ENCODE measurements at places on chromosomes 7 and 10.
A peak's percentile ranks its signal among the peaks of the same experiment; 100 is the strongest.

DNA sequence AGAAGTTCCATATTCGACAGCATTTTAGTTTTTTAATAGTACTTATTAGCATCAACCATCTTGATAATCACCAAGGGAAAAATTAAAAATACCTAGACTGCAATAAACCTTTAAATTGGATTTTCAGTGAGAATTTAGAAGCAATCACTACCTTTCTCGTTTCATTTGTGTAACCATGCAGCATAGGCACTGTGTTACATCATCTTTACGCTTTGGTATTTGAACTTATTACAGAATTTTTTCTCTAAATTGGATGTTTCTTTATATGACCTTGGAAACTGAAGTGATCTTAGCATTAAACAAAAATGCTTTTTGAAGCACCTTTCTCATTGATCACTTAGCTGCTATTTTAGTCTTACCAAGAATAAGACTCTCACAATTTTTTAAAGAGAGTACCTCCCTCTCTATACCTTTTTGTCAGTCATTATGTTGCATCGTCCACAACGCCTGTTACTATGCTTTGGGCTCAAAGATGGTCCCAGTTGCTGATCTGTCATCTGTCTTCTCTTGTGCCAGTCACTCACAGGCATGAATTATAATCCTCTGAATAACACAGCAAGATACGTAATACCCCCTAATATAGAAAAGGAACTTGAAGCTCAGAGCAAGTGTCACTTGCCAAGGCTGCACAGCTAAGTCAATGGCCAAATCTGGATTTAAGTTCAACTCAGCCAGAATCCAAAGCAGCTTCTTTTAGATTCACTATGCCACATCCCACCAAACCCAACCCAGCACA lies 19.6 kb upstream of the ASCC1 start:
- no peak for DNase-seq

- DNase-seq, result peak; percentile 22
Observed at GRCh38 chr7:95865716-95866371, 93.5 kb downstream of the DYNC1I1 start.

DNA sequence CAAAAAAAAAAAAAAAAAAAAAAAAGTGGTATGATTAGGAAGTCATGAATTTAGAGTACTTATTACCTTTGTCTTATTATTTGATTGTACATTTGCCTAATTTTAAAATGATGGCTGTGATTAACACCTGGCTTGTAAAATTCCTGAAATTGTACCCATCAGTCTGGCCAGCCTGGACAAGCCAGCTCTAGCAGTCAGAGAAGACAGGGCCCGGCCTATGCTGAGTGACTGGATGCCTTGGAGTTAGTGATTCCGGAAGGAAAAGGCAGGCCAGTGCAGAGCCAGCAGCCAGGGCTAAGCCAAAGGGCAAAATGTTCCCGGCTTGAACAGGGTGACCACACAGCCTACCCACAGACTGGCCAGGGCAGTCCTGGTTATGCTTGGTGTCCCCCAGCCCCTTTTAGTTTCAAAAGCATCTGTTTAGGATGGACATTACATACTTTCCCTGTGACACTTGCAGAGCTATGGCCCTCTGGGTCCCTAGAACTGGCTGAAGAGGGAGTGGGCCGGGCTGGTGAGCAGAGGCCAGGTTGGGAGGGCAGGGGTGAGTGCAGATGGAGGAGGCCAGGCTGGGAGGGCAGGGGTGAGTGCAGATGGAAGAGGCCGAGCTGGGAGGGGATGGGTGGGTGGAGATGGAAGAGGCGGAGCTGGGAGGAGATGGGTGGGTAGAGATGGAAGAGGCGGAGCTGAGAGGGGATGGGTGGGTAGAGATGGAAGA lies 61.7 kb downstream of the PROSER2 start:
- no peak for DNase-seq

DNA sequence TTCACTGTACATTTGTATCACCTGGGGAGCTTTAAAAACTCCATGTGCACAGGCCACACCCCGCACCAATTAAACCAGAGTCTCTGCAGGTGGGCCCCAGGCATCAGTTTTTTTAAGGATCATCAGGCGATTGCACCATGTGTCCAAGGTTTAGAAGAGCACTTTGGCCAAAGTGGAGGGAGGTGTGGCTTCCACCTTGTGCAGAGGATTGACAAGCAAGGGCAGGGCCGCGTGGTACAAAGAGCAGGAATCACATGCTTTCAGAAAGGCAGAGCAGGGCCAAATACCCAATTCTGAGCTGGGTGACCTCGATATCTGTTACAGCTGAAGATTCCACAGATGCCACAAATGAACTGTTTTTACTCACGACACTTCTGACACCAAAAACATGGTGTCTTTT lies 52.4 kb downstream of the NOC3L start:
- no peak for DNase-seq

DNA sequence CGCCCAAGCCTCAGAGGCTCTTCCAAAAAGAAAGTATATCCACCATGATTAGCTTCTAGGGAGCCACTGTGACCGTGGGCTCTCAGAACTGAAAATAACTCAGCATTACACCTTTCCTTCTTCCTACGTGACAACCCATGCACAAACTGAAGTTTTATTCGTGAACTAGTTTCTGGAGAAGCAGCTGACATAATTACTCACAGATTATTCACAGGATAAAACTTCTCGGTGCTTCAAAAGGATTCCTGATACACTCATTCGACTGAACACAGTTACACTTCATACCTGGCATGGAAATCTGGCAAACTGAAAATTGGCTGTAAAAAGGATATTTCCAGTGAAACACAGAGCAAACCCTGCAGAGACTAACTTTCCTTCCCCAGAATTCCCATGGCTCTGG lies 139.2 kb upstream of the PTER start:
- no peak for DNase-seq

GRCh38 chr7:131879424-131879823 lies 323.0 kb upstream of the PODXL start:
- no peak for DNase-seq

GRCh38 chr7:76133839-76134238 lies 67.9 kb upstream of the SRRM3 start:
- no peak for DNase-seq

- DNase-seq, result no peak
Observed at GRCh38 chr7:21953781-21954180, 8.1 kb upstream of the CDCA7L start.

GRCh38 chr10:94890264-94891022 lies 48.0 kb upstream of the CYP2C9 start:
- no peak for DNase-seq
